ENCODE measurements at places on chromosomes 7 and 10. TPM values are rescaled to one million over a fixed set of nuclear protein-coding genes. Genes with fewer than 3 reads are reported as not detected.

Gene FAM24B
- 16.5 TPM for total RNA-seq

Gene DNAJC12
- total RNA-seq, result 3.7 TPM

Gene ZNF248
- total RNA-seq, result 9.0 TPM

Gene CTTNBP2
- total RNA-seq, result not detected

Gene NODAL
- 0.09 TPM for total RNA-seq

Gene LOXL4
- total RNA-seq, result not detected

Gene TMEM26
- not detected for total RNA-seq

Gene TLX1
- not detected for total RNA-seq

Gene ANLN
- 67.2 TPM for total RNA-seq

Gene TMEM225B
- 2.4 TPM for total RNA-seq

Gene OR2A14
- not detected for total RNA-seq

Gene HIP1
- 4.3 TPM for total RNA-seq

Gene UBE2D1
- 12.8 TPM for total RNA-seq

Gene OGDHL
- 0.20 TPM for total RNA-seq

Gene PKD1L1
- total RNA-seq, result 0.09 TPM

Gene PTPRN2
- total RNA-seq, result 5.1 TPM

Gene HMX3
- not detected for total RNA-seq

Gene BMI1
- total RNA-seq, result 43.4 TPM
